ENCODE measurements at places on chromosomes 6 and 20.

DNA sequence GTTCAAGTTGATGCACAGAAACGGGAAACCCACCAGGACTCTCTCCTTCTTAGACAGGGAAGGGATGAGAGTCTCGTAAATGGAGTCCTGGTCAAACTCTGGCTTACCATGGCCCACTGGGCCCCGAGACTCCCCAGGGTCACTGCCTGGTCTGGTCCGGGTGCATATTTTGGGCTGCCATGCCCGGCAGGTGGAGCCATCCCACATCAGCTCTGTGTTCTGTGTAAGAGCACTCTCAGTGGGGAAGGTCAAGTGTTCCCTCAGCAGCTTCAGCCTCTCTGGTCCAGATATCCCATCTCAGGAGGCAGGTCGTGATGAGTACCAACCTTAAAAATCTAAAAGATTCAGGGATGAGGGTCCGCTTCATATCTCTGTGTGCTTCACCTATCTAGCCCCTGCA is 138.8 kb downstream of the EDN3 start:
- DNase-seq: no peak

GRCh38 chr6:44217332-44218143 is 812 bp downstream of the MYMX start:
- no peak for DNase-seq

DNA sequence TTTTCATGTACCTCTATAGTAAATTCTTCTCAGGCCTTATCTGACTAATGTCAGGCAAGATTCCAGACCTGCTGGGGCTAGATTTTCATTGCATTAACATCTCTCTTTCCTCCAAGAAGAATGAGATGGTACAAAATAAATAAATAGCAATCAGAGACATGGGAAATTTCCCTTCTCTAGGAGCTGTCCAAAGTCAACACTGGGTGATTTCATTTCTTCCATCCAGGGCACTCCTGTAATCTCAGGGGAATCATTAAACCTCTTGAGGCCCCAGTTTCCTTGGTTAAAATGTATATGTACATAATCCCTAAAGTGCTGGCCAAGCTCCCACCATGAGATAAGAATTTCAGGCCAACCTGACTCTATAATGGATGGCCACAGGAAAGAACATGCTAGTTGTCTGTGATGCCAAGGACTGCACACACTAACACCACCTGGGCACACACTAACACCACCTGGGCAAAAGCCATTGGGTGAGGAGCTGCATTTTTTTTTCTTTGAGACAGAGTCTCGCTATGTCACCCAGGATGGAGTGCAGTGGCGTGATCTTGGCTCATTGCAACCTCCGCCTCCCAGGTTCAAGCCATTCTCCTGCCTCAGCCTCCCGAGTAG is 912 bp downstream of the IL17F start:
- DNase-seq: no peak

DNA sequence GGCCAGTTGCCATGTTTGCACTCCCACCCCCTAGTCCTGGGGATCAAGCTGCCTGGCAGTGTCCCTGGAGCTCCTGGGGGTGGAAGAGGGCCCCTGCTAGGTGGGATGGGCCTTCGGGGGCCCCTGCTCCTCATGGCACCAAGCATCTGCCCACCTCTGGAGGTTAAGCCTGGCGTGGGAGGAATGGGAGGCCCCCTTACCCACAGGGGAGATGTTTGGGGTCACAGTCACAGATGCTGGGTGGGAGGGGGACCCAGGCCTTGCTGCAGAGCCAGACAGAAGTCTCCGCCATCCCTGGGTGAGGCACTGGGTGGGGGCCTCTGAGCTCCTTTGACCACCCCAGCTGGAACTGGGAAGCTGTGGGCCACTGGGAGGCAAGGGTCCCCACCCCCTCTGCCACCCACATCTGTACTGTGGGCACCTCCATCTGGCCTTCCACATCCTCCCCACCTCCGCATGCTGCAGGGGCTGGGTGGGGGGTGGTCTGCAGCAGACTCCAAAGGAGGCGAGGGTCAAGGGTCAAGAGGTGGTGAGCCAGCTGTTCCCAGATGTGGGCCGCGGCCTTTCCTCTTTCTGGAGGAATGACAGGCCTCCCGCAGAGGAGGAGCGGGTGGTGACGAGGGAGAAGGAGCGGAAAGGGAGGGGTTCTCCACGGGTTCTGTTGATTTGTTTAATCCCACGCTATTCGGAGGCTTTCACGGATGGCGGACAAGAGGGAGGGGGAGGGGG is 41.5 kb downstream of the YTHDF1 start:
- no peak for DNase-seq

- no peak for DNase-seq
Observed at GRCh38 chr6:82646231-82646615, 282.6 kb downstream of the TPBG start.

- DNase-seq: no peak
Observed at GRCh38 chr20:10132387-10132786, 86.2 kb upstream of the SNAP25 start.

- DNase-seq: no peak
Observed at GRCh38 chr6:98672681-98673475, 161.5 kb upstream of the POU3F2 start.

DNA sequence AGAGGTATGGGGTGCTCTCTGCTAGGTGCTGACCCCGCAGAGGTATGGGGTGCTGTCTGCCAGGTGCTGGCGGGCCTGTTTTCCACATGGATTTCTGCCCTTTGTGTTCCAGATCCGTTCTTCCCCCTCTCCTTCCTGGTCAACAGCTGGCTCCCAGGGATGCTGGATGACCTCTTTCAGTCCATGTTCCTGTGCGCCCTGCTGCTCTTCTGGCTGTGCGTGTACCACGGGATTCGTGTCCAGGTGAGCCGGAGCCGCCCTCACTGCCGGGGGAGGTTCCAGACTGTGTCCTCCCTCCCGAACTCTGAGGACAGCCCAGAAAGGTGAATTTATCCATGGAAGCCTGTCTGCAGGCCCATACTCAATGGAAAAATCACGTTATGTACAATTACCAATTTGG is 36.3 kb downstream of the DYNLT1 start:
- DNase-seq: no peak

DNA sequence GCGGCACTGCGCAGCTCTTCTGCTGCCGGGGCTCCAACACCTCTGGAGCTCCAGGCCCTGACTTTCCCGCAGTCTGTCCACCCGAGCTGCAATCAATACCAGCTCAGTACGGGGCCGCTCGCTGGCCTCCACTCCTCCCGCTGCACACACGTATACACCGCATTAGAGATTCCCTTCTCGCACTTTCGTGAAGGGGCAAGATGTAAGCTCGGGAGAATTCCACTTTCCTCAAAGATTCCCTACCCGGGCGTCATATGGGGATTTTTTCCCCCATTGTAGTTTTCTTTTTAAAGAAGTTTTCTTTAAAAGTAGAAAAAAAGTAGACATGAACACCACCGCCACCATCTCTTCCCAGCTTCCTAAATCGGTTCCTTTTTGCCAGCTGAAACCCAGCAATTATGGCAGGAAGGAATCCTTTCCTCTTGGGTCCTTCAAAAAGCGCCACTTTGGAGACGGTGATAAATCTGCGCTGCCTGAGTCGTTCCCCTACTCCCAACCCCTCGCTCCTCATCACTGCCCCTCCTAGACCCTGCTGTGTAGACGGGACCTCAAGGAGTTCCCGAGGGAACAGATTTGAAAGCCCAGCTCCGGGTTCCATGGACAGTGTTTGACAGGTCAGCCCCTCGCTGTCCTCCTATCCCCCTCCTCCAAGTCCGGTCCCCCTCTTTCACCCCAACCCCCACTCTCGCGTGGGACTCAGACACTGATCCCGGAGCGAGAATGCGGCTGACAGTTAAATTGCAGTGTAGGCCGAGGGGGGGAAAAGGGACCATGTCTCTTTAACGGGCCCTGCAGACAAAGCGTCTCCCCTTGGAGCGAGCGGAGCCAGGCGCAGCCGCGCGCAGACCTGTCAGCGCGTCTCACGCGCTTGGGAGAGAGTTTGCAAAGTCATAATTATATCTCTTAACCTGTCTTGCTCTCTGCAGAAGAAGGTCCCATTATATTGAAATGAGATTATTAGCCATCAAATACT is 39.5 kb downstream of the NCR2 start:
- DNase-seq: no peak

- no peak for DNase-seq
Observed at GRCh38 chr6:5599127-5599526, 337.8 kb downstream of the FARS2 start.

GRCh38 chr6:72748759-72749158 is 126.9 kb downstream of the KCNQ5 start:
- peak; percentile 10 for DNase-seq

- DNase-seq: no peak
Observed at GRCh38 chr6:139758209-139758611, 383.8 kb upstream of the CITED2 start.

GRCh38 chr6:51098791-51099190 is 280.1 kb downstream of the TFAP2B start:
- no peak for DNase-seq

GRCh38 chr6:159090530-159091480 is 46.0 kb upstream of the TAGAP start:
- no peak for DNase-seq

GRCh38 chr6:42708096-42708495 is 14.3 kb downstream of the PRPH2 start:
- DNase-seq: no peak

- DNase-seq: no peak
Observed at GRCh38 chr6:163866192-163866591, 451.7 kb downstream of the QKI start.

- no peak for DNase-seq
Observed at GRCh38 chr20:34052414-34052813, 58.7 kb downstream of the RALY start.

DNA sequence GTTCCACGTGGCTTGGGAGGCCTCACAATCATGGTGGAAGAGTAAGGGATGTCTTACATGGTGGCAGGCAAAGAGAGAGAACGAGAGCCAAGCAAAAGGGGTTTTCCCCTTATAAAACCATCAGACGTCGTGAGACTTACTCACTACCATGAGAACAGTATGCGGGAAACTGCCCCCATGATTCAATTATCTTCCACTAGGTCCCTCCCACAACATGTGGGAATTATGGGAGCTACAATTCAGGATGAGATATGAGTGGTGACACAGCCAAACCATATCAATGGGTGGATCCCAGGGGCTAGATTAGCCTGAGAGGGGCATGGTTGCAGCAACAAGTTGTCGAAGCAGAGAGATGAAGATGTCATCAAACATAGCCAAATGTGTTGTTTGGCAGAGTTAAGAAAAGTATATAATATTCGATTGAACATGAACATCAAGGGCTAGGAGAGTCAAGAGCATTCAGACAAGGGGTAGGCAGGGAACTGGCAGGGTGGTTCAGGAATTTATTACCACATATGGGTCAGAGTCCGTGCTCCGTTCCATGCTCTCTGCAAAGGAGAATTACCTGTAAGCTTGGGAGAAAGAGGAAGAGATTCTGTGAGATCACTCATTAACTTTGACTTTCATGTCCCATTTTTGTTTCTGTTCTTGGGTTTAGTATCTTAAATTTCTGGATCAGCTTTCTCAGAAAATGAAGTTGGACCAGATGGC is 98.8 kb downstream of the CCDC170 start:
- DNase-seq: no peak

GRCh38 chr20:17530716-17531664 is at the start of gene BFSP1:
TSS of gene BFSP1 (minus strand) at chr20:17531379. CDS start at chr20:17531329, 50 bp downstream.
- DNase-seq: peak; percentile 46

DNA sequence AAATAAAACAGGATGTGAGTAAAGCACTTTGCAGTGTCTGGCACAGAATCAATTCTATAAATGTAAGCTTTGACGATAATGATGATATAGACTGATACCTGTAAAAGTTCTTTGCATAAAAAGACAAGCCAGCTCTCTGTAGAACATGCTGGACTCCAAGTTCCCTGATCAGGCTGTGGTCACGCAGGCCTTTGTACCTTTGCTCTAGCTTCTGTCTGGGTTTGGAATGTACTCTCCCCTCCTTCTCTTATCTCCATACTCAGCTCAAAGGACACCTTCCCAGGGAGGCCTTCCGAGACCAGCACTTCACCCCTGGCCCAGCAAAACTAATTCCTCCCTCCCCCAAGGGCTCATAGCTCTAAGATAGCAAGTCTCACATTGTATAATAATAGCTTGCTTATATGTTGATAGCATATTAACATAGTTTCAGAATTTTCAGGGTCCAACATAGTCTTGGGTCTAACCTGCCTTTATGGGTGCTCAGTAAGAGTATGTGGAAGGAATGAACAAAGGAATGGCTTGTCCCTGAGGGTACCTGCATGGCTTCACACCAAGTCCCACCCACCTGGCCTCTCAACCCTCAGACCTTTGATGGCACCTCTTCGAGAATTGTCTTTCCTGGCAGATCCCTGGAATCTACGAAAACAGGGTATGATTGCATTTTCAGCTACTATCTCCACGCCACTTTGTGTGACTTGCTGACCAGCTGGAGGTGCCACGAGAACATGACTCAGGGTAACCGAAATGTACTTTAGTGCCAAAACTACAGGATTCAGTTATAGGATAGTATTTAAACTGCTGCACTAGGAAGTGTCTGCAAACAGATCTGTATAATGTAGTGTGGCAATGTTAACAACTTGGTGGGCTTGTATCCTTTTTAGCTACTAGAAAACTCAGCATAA is 41.7 kb upstream of the PIM1 start:
- no peak for DNase-seq

- DNase-seq: no peak
Observed at GRCh38 chr6:88403486-88403885, 237.3 kb upstream of the CNR1 start.

GRCh38 chr20:48761023-48761785 is 66.6 kb downstream of the PREX1 start:
- peak; percentile 34 for DNase-seq

All from stimulated activated CD4-positive, alpha-beta T cell treated with anti-CD3 and anti-CD28 coated beads, Interleukin-1b, Interleukin-23, amount 100 ng/mL, for 48 hours (primary cell).